ENCODE measurements at places on chromosomes 2 and 18.

- DNase-seq: no peak
Observed at GRCh38 chr2:72278046-72278445, 130.4 kb upstream of the CYP26B1 start.

DNA sequence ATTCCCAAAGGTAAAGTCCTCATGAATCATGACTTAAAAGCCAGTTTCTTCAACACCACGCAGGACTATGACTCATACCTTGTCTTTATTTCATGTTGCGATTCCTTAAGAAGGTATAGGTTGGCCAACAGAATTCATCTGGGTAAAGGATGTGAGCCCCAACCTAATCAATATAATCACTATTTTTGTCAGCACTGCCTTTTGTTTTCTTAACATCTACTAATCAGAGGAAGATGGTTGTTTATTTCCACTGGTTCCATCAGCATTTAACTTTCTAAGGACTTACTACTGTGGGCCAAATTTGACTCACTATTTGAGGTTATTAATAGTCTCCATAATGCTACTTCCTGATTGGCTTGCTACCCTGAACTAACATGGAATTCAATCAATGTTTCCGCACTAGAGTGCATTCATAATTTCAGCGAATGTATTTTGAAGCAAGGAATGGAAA, 78.6 kb downstream of the SCG2 start:
- DNase-seq: no peak

- DNase-seq: no peak
Observed at GRCh38 chr2:101357376-101357775, 29.9 kb downstream of the CREG2 start.

GRCh38 chr2:163319006-163319405, 416.8 kb downstream of the FIGN start:
- DNase-seq: no peak

GRCh38 chr18:79260023-79260422, 135.7 kb upstream of the NFATC1 start:
- DNase-seq: no peak

- no peak for DNase-seq
Observed at GRCh38 chr18:35662293-35663062, 80.9 kb downstream of the GALNT1 start.

GRCh38 chr18:23968638-23969604, 45.6 kb upstream of the TTC39C start:
- no peak for DNase-seq

GRCh38 chr2:218074031-218074430, 5.0 kb downstream of the RUFY4 start:
- DNase-seq: no peak

GRCh38 chr2:206463685-206464084, 20.4 kb downstream of the ADAM23 start:
- no peak for DNase-seq

- no peak for DNase-seq
Observed at GRCh38 chr2:11744631-11745394, 1.6 kb upstream of the LPIN1 start.

- no peak for DNase-seq
Observed at GRCh38 chr2:86232910-86233309, 33.7 kb downstream of the MRPL35 start.

- no peak for DNase-seq
Observed at GRCh38 chr2:120833127-120833675, 97.5 kb downstream of the GLI2 start.
